Activated CD4-positive, alpha-beta T cell treated with anti-CD3 and anti-CD28 coated beads for 48 hours (primary cell): ENCODE measurements at places on chromosomes 7 and 10.

- no peak for DNase-seq
Observed at GRCh38 chr7:106874076-106874475, 9.0 kb downstream of the PIK3CG start.

DNA sequence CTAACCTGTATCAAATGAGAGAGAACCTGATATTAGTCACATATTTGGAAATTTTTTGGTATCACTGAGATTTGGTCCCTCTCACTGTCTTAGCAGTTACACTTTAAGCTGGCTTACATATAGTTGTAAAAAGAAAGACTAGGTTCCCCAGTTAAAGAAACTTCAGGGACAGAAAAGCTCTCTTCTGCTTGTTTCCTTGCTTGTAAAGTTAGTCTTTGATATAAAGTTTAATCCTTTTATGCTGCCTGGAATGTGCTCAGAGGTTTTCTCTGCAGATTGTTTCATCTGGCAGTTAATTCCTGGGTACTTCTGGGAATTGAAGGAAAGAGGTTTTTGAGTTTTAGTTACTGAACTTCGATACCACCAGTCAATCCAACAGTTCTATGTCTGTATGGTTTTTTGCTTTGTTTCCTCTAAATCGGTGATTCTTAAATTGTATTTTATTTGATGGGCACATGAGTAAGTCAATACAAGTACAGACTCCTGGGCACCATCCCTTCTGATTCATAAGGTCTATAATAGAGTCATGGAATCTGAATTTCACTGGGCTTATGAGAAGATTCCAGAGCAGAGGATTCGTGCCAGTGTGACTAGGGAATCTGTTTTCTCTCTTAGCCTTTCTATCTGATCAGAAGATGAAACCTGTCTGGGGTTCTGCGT is 1080.9 kb upstream of the C7orf33 start:
- DNase-seq, result no peak

GRCh38 chr7:102096706-102097427 is 189.8 kb upstream of the SH2B2 start:
- DNase-seq, result no peak

DNA sequence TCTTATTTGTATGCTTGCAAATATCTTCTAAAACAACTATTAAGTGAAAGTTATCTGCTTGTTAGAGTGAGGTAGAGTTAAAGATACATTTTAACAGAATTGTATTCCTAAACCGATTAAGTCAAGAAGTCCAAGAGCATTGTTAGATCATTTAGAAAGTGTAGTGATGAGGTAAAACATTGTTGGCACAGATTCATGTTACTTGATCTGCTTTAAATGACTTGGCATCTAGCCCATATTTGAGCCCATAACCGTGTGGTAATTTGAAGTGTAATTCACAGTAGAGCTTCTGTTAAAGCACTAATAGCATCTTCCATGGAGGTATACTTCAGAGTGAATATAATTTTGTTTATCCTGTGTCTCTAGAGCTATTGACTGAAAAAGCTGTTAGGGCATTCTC is 62.1 kb downstream of the PTEN start:
- DNase-seq, result no peak

DNA sequence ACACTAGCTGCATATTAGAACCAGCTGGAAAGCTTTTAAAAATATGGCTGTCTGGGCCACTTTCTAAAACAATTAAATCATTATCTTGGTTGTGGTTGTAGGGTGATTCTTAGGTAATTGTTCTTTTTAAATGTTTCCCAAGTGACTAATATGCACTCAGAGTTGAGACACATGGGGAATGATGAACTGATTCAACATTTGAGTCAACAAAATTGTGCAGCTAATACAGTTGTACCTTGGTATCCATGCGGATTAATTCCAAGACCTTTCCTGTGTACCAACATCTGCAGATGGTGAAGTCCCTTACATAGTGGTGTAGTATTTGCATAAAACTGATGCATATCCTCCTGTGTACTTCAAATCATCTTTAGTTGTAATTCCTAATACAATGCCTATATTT is 242.2 kb downstream of the ATRNL1 start:
- no peak for DNase-seq

- no peak for DNase-seq
Observed at GRCh38 chr7:156031679-156032478, 219.6 kb upstream of the SHH start.

DNA sequence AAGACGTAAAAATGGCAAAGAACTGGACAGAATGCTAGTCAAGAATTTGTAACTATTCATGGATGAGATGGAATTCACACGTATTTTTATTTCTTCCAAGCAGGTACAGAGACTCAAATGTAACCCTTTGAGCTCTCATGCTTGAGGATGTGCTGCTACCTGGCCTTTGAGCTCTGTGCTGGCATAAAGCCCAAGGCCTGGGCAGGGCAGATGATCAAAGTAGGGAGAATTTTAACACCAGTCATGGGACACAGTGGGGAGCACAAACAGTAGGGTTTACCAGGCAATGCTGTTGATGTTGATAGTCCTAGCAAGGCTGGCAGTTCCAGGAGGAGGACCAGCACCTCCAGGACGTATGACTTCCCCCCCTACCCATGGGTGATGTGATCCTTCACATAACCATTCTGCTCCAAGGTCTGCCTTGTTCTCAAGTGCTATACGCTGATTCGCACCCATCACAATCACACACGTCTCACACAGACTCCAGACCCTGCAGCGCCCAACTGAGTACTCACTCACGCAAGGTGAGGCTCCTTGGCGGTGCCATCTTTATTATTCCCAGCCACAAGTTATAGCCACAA is 48.6 kb upstream of the DLG5 start:
- DNase-seq, result no peak

- no peak for DNase-seq
Observed at GRCh38 chr7:34107276-34107675, 201.9 kb downstream of the BMPER start.

DNA sequence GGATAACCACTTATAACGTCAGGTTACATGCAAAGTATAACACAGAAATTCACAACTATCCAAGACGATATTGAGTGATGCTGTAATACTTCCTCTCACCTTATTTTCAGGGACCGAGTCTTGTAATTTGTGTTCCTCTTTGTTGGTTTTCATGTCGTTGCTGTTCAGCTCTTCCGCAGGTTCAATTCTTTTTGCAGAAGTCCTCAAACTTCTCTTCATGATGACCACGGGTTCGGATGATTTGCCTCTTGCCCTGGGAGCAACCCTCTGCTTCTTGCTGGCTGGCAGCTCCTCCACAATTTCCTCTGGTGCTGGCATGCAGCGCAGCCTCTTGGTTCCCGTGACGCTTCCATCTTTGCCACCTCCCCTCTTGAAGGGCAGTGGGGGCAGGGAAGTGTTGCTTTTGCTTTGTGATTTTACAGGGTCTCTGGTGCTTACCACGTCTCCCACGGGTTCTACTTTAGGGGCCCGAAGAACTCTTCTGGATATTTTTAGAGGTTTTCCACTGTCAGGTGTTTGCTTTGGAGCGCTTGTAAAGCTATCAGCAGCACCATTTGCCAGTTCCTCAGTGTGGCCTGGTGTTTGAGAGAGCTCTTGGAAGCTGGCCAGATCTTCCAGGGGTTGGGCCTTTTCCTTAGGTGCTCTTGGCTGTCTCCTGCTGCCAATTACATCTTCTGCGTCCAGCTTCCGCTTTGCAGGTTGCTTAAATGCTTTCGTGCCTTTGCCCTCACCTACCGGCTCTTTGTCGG is 23.6 kb downstream of the MKI67 start:
- no peak for DNase-seq

DNA sequence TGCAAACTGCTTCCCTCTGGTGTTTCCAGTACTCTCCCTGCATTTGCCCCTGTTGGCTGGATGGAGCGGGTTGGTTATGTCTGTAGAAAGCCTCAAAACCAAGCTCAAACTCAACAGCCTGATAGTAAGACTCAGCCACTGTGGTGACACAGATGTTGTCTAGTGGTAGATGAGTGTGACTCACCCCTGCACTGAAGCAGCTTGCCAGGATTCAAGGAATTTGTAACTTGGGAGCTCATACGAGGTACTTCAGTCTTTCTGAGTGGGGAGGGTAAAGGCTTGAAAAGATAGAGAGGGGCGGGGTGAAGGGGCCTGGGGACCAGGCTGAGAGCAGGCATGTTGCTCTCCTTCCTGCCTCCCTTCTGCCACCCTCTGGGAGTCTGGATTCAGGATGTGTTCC is 22.9 kb upstream of the AQP1 start:
- no peak for DNase-seq

- no peak for DNase-seq
Observed at GRCh38 chr7:112001091-112001826, 204.9 kb downstream of the DOCK4 start.

- DNase-seq, result no peak
Observed at GRCh38 chr7:79692015-79692414, 238.5 kb upstream of the MAGI2 start.
